ENCODE measurements at places on chromosomes 3 and 15. TPM values are rescaled to one million over a fixed set of nuclear protein-coding genes. Genes with fewer than 3 reads are reported as not detected.

- no peak for DNase-seq
Measured at GRCh38 chr3:122178711-122179110, 4.8 kb upstream of the CASR start.

- DNase-seq, result no peak
Measured at GRCh38 chr3:192802957-192803899, 75.9 kb upstream of the FGF12 start.

GRCh38 chr15:47934342-47934741, 186.4 kb upstream of the SLC24A5 start:
- DNase-seq, result no peak

The PDZRN3 gene
- 31.0 TPM for total RNA-seq

GRCh38 chr3:69665026-69665737, 74.1 kb upstream of the MITF start:
- no peak for DNase-seq

GRCh38 chr15:38130740-38131498, 121.7 kb upstream of the SPRED1 start:
- DNase-seq, result no peak

- DNase-seq, result no peak
Measured at GRCh38 chr3:77191640-77192039, 151.7 kb downstream of the ROBO2 start.

DNA sequence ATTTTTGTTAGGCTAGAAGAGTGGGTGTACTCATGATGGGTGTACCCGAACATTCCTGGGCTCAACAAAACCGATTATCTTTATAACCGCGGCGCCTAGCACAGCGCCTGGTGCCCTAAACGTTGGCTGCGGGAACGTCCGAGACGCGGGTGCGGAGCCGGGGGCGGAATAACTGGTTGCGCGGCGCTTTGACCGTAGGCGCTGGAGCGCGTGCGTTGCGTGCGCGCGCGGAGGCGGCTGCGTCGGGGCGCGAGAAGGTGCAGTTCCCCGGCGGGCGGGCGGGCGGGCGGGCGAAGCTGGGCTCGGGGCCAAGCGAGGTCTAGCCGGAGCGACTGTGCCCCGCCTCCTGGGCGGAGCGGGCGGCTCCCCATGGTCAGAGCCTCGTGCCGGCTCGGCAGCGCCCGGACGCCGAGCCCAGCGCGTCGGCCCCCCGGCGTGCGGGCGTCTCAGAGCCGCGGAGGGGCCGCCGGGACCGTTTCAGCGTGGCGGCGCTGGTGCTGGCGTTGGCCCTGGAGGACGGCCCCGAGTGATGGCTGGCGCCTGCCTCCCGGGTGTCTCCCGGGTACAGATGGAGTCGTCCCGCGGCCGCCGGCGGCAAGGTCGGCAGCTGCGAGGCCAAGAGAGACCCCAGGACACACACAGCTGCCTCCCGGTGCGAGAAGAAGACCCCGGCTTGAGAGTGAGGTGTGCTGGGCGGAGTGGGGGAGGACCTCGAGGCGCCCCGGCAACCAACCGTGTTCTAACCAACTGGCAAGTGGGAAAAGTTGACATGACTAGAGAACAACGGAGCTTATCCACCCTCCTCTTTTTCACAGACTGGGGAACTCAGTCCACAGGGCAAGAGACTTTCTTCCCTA, at the start of gene PLAAT1:
PLAAT1 (plus strand) TSS at position 373 of the 857 bp plus-strand sequence. CDS start 14,429 bp downstream, outside the sequence.
- peak; percentile 62 for DNase-seq

The ATP2B2 gene
- 0.07 TPM for total RNA-seq

The CLDN11 gene
- 2.4 TPM for total RNA-seq

DNA sequence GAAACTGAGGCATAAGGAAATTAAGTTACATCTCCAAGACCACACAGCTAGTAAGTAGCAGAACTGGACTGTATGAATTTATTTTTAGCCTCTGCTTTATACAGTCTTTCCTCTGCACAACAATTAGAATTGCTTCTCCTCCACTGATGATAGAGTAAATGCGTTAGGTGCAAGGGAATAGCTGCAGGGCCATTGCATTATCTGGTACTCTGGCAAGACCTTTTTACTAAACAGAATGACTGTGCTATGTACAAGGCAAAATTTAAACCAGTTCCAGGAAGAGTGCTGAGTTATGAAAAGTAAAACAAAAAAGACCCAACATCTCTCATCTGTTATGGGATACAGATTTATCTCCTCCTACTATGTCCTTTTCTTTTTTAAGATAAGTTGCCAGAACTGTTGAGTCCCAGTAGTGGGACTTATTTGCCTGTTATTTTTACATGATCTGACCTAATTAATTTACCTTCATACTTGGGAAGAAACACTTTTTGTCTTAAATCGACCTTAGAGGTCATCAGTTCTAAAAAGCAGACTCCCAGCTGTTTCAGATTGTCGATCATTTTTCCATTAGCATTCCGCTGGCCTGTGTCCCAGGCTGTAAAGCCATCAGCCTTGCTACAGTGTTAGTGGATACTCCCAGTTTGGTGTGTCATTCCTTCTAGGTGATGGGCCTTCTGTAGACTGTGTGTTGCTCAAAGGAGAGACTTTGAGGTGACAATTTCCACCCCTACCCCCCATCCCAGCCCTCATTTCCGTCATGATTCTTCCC, 147.5 kb upstream of the NUDT16 start:
- DNase-seq, result no peak
